Prostate gland (tissue), 2 donors: ENCODE measurements at places on chromosomes 12 and 14. TPM values are rescaled to one million over a fixed set of nuclear protein-coding genes. Genes with fewer than 3 reads are reported as not detected.

Gene CEP170B
- total RNA-seq, result 81.2 TPM

Gene GUCY2C
- 0.11 TPM for total RNA-seq

Gene KLHL33
- 0.77 TPM for total RNA-seq

Gene GPR135
- 12.4 TPM for total RNA-seq

Gene LRFN5
- 0.50 TPM for total RNA-seq

Gene PRH2
- 1.8 TPM for total RNA-seq

Gene ITPK1
- 77.1 TPM for total RNA-seq

Gene CCDC88C
- total RNA-seq, result 54.4 TPM

Gene GNG2
- total RNA-seq, result 2.7 TPM

Gene KCNC2
- total RNA-seq, result 3.0 TPM

Gene PZP
- total RNA-seq, result 0.62 TPM

Gene OASL
- total RNA-seq, result 0.91 TPM

Gene GRIP1
- 5.2 TPM for total RNA-seq

Gene TMEM119
- 19.1 TPM for total RNA-seq
